ENCODE measurements at places on chromosomes 12 and 14. TPM values are rescaled to one million over a fixed set of nuclear protein-coding genes. Genes with fewer than 3 reads are reported as not detected.
A peak's percentile ranks its signal among the peaks of the same experiment; 100 is the strongest.

DNA sequence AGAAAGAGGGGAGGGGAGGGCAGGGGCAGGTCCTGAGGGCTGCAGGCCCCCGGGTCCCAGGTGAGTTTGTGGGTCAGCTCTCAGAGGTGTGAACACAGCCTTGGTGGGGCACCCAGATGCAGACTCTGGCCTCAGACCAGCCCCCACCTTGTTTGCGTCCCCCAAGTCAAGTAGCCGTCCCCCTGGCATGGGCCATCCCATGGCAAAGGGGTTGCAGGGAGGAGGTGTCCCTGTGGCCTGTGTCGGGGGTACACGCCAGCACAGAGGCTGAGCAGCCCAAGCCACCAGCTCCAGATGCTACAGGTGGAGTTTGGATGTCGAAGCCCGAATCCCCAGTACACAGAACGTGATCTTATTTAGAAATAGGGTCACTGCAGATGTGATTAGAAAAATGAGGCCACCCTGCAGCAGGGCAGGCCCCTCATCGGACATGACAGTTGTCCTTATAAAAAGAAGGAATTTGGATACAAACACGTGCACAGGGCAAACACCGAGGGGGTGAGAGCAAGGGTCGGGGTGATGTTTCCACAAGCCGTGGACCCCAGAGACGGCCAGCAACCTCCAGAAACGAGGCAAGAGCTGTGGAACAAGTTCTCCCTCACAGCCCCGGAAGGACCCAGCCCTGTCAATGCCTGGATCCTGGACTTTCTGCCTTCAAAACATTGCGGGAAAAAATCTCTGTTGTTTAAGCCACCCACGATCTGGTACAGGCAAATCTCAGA is 141.2 kb upstream of the C14orf180 start:
- no peak overlapping the region for H3K27ac ChIP-seq
- no peaks in the 10 kb centered on the region for H3K36me3 ChIP-seq
- H3K4me3 ChIP-seq: no peak overlapping the region
- H3K4me1 ChIP-seq: peaks cover 11% of the 10 kb centered on the region
- no peak for DNase-seq

- H3K4me3 ChIP-seq: no peak overlapping the region
- H3K36me3 ChIP-seq: no peaks in the 10 kb centered on the region
- H3K27me3 ChIP-seq: no peaks in the 10 kb centered on the region
- no peak for DNase-seq
- no peak overlapping the region for H3K27ac ChIP-seq
Measured at GRCh38 chr14:89724628-89724960, 229.9 kb downstream of the EFCAB11 start.

TAS2R43 gene
- not detected for polyA plus RNA-seq

- no peaks in the 10 kb centered on the region for H3K4me1 ChIP-seq
- no peaks in the 10 kb centered on the region for H3K36me3 ChIP-seq
- H3K4me3 ChIP-seq: no peak overlapping the region
Measured at GRCh38 chr12:85277191-85277590, 2.8 kb upstream of the ALX1 start.

MYH7 gene
- polyA plus RNA-seq: 8.6 TPM

BDKRB2 gene
- 7.7 TPM for polyA plus RNA-seq

- DNase-seq: peak; percentile 95
- H3K27ac ChIP-seq: no peak overlapping the region
- no peaks in the 10 kb centered on the region for H3K27me3 ChIP-seq
- no peak overlapping the region for H3K4me3 ChIP-seq
- H3K36me3 ChIP-seq: no peaks in the 10 kb centered on the region
Measured at GRCh38 chr14:105351920-105352851, 37.6 kb downstream of the PACS2 start.

NOS1 gene
- under 0.01 TPM for polyA plus RNA-seq

SLC39A5 gene
- polyA plus RNA-seq: 178 TPM

DNA sequence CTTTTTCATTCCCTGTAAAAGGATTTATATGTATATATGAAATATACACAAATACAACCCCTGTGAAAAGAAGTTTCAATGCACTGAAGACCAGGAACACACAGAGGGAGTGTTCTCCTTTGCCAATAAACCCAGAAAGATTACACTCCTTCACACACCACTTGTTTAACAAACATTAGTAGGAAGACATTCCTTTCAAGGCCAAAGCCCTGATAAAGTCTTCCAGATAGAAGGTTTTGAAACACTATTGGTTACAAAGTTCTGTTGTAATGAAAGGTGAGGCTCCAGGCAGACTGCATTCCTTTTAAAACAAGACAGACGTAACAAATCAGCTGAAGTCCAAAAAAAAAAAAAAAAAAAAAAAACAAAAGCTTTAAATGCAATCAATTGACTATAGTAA is 81.0 kb downstream of the PTPN21 start:
- H3K4me3 ChIP-seq: no peak overlapping the region
- peaks cover 3% of the 10 kb centered on the region for H3K36me3 ChIP-seq
- H3K27me3 ChIP-seq: no peaks in the 10 kb centered on the region
- H3K27ac ChIP-seq: no peak overlapping the region
- peaks cover 4% of the 10 kb centered on the region for H3K4me1 ChIP-seq

GRCh38 chr12:57966536-57966935 is 25.2 kb downstream of the ATP23 start:
- H3K27ac ChIP-seq: no peak overlapping the region
- no peaks in the 10 kb centered on the region for H3K4me1 ChIP-seq
- no peak overlapping the region for H3K4me3 ChIP-seq
- no peaks in the 10 kb centered on the region for H3K36me3 ChIP-seq

GLIPR1L2 gene
- polyA plus RNA-seq: not detected

OTUB2 gene
- polyA plus RNA-seq: 0.95 TPM

GPR33 gene
- 0.06 TPM for polyA plus RNA-seq

- no peaks in the 10 kb centered on the region for H3K36me3 ChIP-seq
- peak; percentile 38 for DNase-seq
- no peak overlapping the region for H3K4me3 ChIP-seq
Measured at GRCh38 chr14:77076113-77076631, 21.9 kb upstream of the CIPC start.

DNA sequence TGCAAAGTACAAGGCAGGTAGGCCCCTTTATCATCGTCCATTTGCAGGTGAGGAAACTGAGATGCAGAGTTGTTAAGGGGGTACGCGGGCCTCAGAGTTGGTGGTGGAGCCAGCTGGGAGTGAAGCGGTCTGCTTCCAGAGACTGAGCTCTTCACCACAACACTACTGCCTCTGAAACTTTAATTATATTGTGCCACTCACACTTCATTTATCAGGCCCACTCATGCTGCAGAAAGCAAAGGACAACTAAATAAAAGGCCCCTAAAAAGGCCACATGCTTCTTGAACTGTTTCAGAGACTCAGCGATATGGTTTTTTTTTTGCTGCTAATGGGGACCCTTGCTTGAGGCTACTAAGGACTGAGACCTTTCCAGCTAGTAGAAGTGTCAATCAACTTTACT is 153.1 kb downstream of the TTC7B start:
- no peak overlapping the region for H3K27ac ChIP-seq
- H3K4me1 ChIP-seq: no peaks in the 10 kb centered on the region
- no peak for DNase-seq
- no peaks in the 10 kb centered on the region for H3K27me3 ChIP-seq
- no peaks in the 10 kb centered on the region for H3K36me3 ChIP-seq

AEBP2 gene
- 9.2 TPM for polyA plus RNA-seq

NOXRED1 gene
- polyA plus RNA-seq: 0.68 TPM

GEMIN2 gene
- polyA plus RNA-seq: 13.8 TPM

RTL1 gene
- not detected for polyA plus RNA-seq

- no peak overlapping the region for H3K27ac ChIP-seq
- no peaks in the 10 kb centered on the region for H3K4me1 ChIP-seq
- no peak overlapping the region for H3K4me3 ChIP-seq
- no peak for DNase-seq
- no peaks in the 10 kb centered on the region for H3K36me3 ChIP-seq
- H3K27me3 ChIP-seq: no peaks in the 10 kb centered on the region
Measured at GRCh38 chr12:69495071-69495470, 24.9 kb downstream of the FRS2 start.

OR6C2 gene
- not detected for polyA plus RNA-seq

CNTN1 gene
- polyA plus RNA-seq: 0.88 TPM

DNA sequence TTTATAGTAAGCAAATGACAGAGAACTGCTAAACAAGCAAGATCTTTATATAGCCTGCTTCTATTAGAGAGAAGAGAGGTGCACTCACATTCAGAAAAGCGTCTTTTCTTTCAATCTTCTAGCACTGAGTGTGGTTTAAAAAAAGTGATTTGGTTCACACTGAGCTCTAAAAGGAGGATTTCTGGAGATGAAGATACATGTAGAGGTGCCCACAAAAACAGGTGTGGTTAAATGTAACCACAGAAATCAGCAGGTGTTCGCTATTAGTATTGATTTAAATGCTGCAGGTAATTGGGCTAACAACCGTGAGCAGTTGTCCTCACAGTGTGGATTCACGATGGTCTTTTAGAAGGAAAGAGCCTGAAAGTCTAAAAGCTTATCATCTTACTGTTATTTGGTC is 10.7 kb downstream of the PKP2 start:
- DNase-seq: no peak
- H3K4me1 ChIP-seq: no peaks in the 10 kb centered on the region
- H3K27ac ChIP-seq: no peak overlapping the region
- no peaks in the 10 kb centered on the region for H3K36me3 ChIP-seq

GRCh38 chr14:25197885-25198284 is 147.9 kb upstream of the STXBP6 start:
- H3K4me3 ChIP-seq: no peak overlapping the region
- no peaks in the 10 kb centered on the region for H3K36me3 ChIP-seq
- peak; percentile 61 for DNase-seq
- no peaks in the 10 kb centered on the region for H3K27me3 ChIP-seq
- H3K4me1 ChIP-seq: no peaks in the 10 kb centered on the region

DNA sequence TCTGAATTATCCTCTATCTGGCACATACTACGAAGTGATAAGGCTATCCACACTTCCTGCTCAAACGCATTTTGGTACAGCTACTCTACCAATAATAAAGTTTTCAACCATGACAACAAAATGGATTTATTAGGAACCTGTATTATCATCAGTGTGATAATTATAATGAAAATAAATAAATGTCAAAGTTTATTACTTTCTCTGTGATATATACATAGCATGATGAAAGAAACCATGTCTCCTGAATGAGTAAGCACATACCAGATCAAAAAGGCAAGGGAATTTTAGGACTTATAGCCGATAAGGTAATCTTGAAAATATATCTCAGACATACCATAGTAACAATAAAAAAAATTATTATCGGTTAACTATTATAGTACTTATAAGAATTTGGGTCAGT is 61.1 kb downstream of the CPNE8 start:
- DNase-seq: no peak
- H3K4me1 ChIP-seq: no peaks in the 10 kb centered on the region
- H3K36me3 ChIP-seq: no peaks in the 10 kb centered on the region
- H3K4me3 ChIP-seq: no peak overlapping the region
- no peaks in the 10 kb centered on the region for H3K27me3 ChIP-seq
- no peak overlapping the region for H3K27ac ChIP-seq

TBC1D30 gene
- 16.3 TPM for polyA plus RNA-seq

- H3K4me3 ChIP-seq: no peak overlapping the region
- H3K4me1 ChIP-seq: no peaks in the 10 kb centered on the region
- H3K27me3 ChIP-seq: no peaks in the 10 kb centered on the region
Measured at GRCh38 chr14:20379743-20380142, 33.6 kb downstream of the TEP1 start.

RAD51B gene
- 1.1 TPM for polyA plus RNA-seq

DNA sequence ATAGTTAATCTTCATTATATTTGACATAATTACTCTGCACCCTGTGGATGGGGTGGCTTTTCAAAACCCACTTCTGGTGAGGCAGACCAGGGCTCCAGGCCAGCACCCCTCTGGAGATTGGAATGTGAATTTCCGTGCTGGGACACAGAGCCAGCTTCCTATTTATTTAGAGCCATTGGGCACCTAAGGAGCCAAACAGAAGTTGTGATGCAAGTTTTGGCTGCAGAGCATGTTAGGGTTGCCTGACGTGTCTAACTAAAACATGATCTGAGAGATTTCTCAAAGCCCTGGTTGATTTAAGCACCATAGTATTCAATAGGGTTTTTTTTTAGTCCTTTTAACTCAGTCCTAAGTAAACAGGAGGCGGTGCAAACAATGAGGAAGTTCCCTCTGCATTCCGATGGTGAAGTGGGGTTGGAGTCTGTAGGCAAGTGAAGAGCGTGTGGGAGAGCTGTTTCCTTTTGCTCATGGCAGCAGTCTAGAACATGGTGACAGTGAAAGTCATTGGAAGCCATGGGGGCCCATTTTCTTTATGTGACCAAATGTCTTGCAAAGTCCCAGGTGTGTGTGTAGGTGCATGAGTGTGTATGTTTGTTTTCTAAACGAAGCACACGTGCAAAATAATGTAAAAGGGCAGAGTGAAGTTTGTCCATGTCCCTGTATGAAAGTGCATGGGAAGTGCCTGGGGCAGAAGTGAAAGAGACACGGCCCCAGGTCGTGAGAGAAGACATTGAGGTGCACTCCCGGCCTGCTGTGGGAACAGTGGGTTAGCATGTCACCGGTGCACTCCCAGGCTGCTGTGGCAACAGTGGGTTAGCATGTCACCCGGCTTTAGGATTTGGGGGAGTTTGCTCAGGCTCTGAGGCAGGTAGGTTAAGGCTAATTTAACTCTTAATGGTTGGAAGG is 117.7 kb downstream of the PRKCH start:
- no peak overlapping the region for H3K27ac ChIP-seq
- H3K36me3 ChIP-seq: no peaks in the 10 kb centered on the region
- DNase-seq: peak; percentile 42

KRT2 gene
- 1.1 TPM for polyA plus RNA-seq

DNA sequence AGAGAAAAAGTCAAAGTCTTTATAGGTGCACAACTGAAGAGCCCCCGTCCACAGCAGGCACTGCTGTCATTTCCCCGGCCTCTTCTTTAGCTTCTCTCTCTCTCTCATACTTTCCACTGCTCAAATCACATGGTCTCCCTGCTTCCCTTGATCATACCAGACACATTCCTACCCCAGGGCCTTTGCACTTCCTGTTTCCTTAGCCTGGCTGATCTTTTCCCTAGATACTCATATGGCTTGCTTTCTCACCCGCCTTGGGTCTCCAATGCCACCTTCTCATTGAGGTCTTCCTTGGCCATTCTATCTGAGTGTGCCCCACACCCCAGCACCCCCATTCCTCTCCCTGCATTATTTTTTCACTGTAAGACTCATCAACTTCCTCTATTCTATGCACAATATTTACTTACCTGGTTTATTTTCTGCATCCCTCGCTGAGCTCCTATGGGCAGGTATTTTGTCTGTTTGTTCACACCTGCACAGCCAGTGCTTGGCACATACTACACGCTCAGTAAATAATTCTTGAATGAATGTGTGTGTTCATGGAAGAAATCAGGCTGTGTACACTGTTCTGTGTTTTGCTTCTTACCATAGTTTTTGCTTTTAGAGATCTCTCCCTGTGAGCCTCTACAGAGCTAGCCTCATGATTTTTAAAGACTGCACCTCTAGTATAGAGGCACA is 31.9 kb downstream of the SERPINA1 start:
- no peak overlapping the region for H3K4me3 ChIP-seq
- no peaks in the 10 kb centered on the region for H3K36me3 ChIP-seq
- DNase-seq: no peak
